ENCODE measurements at places on chromosomes 7 and 10. TPM values are rescaled to one million over a fixed set of nuclear protein-coding genes. Genes with fewer than 3 reads are reported as not detected.

Gene GPR15LG
- not detected for total RNA-seq

Gene LRRC17
- total RNA-seq, result 12.3 TPM

Gene RNF133
- 0.59 TPM for total RNA-seq

Gene PAPOLB
- total RNA-seq, result under 0.01 TPM

Gene TDRD1
- 0.59 TPM for total RNA-seq

GRCh38 chr7:108648989-108649388, 79.3 kb downstream of the DNAJB9 start:
- DNase-seq, result no peak
- H3K27me3 ChIP-seq, result no peaks in the 10 kb centered on the region
- H3K4me1 ChIP-seq, result no peaks in the 10 kb centered on the region
- H3K4me3 ChIP-seq, result no peak overlapping the region
- H3K36me3 ChIP-seq, result no peaks in the 10 kb centered on the region
- H3K27ac ChIP-seq, result no peak overlapping the region

- DNase-seq, result no peak
- H3K27ac ChIP-seq, result no peak overlapping the region
- no peaks in the 10 kb centered on the region for H3K27me3 ChIP-seq
Observed at GRCh38 chr7:55903985-55904759, 16.9 kb downstream of the ZNF713 start.

DNA sequence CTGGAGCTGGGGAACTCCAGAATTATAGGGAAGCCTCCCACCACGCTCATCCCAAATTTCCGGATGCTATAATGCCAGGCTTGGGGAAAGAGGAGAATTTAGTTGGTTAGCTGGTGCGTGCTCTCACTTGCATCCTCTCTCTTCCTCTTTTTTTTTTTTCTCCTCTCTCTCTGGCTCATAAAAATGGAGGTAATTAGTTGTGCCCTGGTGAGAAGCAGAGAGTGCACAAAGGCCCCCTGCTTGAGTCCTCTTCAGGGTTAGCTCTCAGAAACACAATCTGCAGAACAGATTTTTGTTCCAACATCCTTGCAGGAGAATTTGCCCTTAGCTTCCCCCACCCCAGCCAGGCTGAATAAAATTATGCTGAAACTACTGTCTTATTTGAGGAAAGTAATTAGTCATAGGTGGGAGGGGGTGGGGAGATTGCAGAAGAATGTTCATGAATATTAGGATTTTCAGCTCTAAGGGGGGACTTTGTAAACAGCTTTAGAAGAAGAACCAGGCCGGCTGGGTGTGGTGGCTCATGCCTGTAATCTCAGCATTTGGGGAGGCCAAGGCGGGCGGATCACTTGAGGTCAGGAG, 7.6 kb downstream of the SERPINE1 start:
- peaks cover 77% of the 10 kb centered on the region for H3K36me3 ChIP-seq
- no peaks in the 10 kb centered on the region for H3K27me3 ChIP-seq
- peak overlapping the region; percentile 64 for H3K27ac ChIP-seq

- no peak for DNase-seq
- no peaks in the 10 kb centered on the region for H3K27me3 ChIP-seq
- no peak overlapping the region for H3K27ac ChIP-seq
- no peak overlapping the region for H3K4me3 ChIP-seq
- H3K4me1 ChIP-seq, result peaks cover 25% of the 10 kb centered on the region
- H3K36me3 ChIP-seq, result no peaks in the 10 kb centered on the region
Observed at GRCh38 chr7:94179466-94179865, 175.3 kb upstream of the BET1 start.

DNA sequence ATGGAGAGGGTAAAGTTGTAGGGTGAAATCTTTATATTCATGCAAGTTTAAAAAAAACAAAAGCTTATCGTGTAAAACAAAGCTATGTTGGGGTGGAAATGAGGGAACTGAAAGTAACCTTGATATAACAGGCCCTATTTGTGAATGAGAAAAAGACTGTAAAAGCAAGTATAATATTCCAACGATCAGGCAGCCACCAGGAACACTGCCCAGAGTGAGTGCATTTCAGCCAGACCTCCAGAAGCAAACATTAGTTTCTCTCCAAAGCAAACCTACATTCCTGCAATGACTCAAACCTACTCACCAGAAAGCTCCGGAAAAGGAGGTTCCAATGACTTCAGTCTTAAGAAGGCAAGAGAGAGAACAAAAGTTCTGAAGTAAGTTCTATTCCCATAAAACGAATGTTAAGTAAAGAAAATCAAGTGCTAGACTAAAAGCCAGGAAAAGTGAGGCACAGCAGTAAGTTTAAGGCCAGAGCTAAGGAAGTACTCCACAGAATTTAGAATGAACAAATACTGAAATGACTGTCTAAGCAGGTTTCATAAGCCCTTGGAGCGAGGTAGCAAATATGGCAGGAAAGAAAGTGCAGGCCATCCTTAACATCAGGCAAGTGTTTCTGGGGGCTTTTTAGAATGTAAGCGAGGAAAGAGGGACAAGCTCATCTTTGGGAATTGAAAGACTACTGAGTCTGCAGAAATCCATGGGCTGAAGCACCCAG, 493.1 kb downstream of the XPNPEP1 start:
- DNase-seq, result no peak
- H3K4me3 ChIP-seq, result no peak overlapping the region
- no peaks in the 10 kb centered on the region for H3K36me3 ChIP-seq
- H3K27ac ChIP-seq, result no peak overlapping the region
- no peaks in the 10 kb centered on the region for H3K4me1 ChIP-seq

- H3K4me1 ChIP-seq, result no peaks in the 10 kb centered on the region
- H3K27ac ChIP-seq, result no peak overlapping the region
- no peaks in the 10 kb centered on the region for H3K27me3 ChIP-seq
- H3K4me3 ChIP-seq, result no peak overlapping the region
Observed at GRCh38 chr10:15259136-15259535, 90.6 kb upstream of the NMT2 start.

DNA sequence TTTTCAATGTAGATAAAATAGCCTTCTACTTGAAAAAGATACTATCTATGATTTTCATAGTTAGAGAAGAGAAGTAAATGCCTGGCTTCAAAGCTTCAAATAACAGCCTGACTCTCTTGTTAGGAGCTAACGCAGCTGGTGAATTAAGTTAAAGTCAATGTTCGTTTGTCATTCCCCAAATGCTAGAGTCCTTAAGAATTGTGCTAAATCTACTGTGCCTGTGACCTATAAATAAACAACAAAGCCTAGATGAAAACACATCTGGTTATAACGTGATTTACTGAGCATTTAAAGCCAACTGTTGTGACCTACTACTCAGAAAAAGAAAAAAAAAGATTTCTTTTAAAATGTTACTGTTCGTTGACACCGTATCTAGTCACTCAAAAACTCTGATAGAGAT, 134.7 kb downstream of the POLR1F start:
- no peaks in the 10 kb centered on the region for H3K27me3 ChIP-seq
- no peak overlapping the region for H3K27ac ChIP-seq
- H3K4me3 ChIP-seq, result no peak overlapping the region
- no peaks in the 10 kb centered on the region for H3K36me3 ChIP-seq
- no peak for DNase-seq

DNA sequence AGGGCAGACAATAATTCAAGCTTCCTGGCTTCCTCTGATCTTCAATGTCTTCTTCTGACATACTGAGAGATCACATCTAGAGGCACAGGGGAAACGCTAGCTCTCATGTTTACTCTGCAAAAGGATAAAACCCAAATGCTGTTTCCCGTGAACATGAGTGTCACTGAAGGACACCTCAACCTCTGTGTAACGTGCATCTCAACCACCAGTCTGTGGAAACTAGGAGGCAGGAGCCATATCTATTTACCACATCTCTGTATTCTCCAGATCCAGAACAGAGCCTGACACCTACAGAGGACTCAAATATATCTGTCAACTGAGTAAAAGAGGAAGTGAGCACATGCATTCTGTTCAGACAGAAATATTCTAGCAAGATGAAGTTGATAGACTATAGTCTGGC, 140.3 kb upstream of the TARP start:
- H3K27me3 ChIP-seq, result no peaks in the 10 kb centered on the region
- no peak overlapping the region for H3K4me3 ChIP-seq
- H3K36me3 ChIP-seq, result no peaks in the 10 kb centered on the region
- H3K4me1 ChIP-seq, result no peaks in the 10 kb centered on the region

DNA sequence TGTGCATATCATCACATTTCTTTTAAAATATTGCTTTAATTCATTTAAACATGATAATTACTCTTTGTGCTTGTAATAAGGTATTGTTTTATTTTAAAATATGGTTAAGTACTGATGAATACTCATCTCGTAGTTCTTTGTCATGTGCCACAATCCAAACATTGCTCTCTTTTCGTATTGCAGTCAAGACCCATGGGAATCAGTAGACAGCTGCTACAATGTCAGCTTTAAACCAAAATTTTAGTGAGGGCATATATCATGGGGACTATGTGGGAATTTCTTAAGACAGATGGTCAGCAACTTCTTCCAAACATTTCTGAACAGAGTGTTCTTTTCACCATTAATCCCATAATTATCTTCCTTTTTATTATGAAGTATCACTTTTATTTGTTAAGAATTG, 77.2 kb upstream of the FZD1 start:
- H3K4me3 ChIP-seq, result no peak overlapping the region
- H3K4me1 ChIP-seq, result peaks cover 16% of the 10 kb centered on the region
- no peak overlapping the region for H3K27ac ChIP-seq
- no peak for DNase-seq
- no peaks in the 10 kb centered on the region for H3K27me3 ChIP-seq
